HuH-7.5 (cell line): ENCODE measurements at places on chromosomes 6 and 20.

GRCh38 chr6:2877960-2878359 is 25.1 kb downstream of the SERPINB9 start:
- DNase-seq = no peak

DNA sequence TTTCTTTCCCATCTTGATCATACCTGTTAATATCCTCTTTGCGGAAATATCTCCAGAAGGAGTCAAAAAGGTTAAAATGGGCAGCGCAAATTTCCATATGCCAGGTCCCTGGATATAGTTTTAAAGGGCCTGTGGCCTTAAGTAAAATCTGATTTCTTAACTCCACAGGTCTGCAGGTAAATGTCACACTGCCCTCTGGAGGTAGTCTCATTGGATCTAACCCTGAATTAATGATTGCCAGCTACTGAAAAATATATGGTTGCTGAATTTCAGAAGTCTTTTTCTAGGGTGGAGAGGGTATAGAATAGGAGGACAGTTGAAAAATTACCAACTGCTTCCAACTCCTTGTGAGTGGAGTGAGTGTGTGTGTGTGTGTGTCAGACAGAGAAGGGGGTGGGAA is 8.5 kb downstream of the MOXD1 start:
- peak; percentile 33 for DNase-seq

DNA sequence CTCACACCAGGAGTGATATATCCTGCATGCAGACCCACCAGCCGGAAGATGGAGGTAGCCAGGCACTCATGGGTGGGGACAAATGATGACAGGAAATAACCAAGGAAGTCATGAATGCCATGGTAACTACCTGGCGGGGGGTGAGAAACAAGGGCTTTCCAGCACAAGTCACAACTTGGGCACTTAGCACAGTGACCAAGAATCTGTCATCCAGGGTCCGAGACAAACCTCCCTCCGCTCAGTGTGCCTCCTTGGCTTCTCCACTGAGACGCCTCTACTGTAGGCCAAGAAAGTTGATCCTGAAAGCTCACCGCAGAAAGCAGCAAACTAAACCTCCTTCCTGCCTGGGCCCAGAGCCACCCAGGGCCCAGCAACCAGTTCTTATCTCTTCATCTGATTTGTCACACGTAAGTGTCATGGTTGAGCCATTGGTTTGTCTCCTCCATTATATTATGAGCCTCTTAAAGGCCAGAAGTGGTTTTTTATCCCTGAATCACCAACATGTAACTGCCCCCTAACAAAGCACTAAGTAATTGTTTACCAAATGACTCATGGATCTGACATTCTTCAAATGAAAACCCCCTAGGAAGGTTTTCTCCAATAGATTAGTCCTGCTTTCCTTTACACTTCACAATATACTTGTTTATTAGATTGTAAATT is 84.3 kb upstream of the TAB2 start:
- DNase-seq = peak; percentile 12

- no peak for DNase-seq
Measured at GRCh38 chr6:19934996-19935591, 97.9 kb downstream of the ID4 start.

- DNase-seq = no peak
Measured at GRCh38 chr6:144268794-144269349, 16.3 kb upstream of the UTRN start.

DNA sequence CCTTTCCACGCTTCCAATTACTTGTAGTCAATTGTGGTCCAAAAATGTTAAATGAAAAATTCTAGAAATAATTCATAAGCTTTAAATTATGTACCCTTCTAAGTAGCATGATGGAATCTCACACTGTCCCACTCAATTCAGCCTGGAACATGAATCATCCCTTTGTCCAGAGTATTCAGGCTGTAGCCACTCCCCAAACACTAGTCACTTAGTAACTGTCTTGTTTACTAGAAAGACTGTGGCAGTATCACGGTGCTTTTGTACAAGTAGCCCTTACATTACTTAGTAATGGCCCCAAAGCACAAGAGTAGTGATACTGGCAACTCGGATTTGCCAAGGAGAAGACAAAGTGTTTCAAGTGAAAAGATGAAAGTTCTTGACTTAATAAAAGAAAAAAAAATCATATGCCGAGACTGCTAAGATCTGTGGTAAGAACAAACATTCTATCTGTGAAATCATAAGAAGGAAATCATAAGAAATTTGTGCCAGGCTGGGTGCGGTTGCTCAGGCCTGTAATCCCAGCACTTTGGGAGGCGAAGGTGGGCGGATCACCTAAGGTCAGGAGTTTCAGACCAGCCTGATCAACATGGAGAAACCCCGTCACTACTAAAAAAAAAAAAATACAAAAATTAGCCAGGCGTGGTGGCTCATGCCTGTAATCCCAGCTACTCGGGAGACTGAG is 168.5 kb upstream of the SIM1 start:
- peak; percentile 9 for DNase-seq

DNA sequence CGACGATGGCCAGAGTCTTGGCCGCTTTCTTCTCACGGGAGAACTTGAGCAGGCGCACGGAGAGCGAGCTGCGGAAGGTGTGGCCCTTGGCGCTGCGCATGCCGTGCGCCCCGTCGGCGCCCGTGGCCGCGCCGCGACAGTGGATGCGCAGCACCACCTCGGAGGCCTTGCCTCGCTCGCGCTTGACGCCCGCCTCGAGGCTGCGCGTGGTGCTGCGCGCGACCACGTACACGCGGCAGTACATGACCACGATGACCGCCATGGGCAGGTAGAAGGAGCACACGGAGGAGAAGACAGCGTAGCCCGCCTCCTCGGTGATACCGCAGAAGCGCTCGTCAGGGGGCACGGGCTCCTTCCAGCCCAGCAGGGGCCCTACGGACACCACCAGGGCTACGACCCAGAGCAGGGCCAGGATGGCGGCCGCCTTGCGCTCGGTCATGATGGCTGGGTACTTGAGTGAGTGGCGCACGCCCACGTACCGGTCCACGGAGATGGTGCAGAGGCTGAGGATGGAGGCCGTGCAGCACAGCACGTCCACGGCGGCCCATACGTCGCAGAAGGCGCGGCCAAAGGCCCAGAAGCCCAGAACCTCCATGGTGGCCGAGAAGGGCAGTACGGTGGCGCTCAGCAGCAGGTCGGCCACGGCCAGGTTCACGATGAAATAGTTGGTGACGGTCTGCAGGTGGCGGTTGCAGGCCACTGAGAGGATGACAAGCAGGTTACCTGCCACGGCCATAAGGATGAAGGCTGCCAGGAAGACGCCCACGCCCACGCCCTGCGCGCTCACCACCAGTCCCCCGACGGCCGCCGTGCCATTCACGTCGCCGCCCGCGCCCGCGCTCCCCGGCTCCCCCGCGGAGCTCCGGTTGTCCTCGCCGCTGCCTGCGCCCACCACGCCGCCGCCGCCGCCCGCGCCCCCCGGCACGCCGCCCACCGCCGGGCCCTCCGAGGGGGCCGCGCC is 232.8 kb upstream of the RNF24 start:
- no peak for DNase-seq

DNA sequence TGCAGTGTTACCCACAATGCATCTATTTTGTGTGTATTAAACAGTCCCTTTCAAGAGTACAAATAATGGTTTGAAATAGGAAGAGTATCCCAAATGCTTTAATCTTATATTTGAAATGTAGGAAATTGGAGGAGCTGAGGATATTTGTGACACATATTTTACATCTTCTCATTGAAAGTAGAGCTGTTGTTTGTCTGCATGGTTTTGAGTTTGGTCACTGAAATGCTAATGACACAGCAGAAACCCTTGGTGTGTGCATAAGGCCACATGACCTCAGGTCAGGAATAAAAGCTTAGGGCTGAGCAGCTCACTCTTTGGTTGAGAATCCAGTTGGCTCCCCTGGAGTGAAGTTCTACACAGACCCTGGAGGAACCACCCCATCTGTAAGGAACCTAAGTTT is 49.8 kb downstream of the TPD52L1 start:
- DNase-seq = no peak

DNA sequence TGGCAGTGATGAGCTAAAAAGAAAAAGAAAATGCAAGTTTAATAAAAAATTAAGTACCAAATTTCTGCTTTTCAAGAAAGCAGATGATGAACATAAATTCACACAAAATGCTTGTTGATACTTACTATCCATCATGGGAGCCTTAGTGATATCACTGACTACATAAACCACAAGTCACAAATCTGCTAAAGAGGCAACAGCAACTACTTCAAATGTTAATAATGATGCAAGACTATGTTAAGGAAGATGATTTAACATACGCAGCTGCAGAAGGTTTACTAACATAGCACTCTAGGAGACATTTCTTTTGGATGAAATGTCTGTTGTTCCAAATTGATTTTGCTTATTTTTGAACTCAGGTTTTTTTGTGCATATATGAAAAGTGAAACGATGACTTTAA is 18.6 kb downstream of the FYN start:
- no peak for DNase-seq

DNA sequence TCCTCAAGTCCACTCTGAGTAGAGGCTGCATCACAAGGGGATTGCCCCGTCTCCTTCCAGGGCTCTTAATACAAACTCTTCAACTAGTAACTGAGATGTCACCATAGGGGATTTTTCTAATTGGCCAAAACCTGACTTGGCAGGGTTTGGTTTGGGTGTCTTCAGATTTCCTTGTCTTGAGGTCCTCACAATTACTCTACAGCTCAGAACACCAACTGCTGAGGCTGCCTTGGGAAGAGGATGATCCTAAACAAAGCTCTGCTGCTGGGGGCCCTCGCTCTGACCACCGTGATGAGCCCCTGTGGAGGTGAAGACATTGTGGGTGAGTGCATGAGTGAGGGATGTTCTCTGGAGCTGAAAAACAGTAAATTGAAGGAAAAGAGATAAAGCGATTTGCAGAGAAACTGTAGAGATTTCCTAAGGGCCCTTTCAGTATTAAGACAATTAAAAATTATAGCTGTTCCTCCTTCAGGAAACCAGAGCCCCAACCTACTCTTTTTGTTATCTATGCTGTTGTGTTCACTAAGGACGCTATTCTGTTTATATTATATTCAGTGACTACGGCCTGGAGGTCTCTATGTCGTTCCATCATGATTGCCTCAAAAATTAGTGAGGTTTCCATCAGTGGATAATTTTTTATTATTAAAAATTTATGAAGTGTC is at the start of gene HLA-DQA1:
Gene HLA-DQA1, plus strand, starts transcription at position 188 of the 662 bp plus-strand sequence. Its CDS starts 53 bp downstream, at position 241.
- no peak for DNase-seq

GRCh38 chr6:46815130-46815529 is 21.9 kb downstream of the MEP1A start:
- DNase-seq = no peak

- DNase-seq = no peak
Measured at GRCh38 chr6:17318435-17319165, 37.4 kb downstream of the RBM24 start.

DNA sequence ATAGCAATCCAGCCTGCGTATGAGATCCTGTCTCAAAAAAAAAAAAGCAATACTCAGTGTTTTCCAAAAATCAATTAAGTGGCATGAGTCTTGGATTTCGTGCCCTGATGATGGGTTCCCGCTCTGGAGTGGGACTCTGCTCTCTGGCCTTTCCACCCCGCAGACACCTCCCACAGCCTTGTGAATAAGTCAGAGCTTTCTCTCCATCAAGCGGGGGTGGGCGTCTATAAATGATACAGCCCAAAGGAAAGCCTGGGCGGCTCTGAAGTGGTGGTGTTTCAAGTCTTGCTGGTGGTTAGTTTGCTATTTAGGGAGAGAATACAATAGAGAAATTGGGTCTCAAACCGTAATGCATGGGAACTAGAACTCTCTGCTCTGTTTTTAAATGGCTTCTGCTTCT is 52.5 kb upstream of the TAGAP start:
- no peak for DNase-seq

DNA sequence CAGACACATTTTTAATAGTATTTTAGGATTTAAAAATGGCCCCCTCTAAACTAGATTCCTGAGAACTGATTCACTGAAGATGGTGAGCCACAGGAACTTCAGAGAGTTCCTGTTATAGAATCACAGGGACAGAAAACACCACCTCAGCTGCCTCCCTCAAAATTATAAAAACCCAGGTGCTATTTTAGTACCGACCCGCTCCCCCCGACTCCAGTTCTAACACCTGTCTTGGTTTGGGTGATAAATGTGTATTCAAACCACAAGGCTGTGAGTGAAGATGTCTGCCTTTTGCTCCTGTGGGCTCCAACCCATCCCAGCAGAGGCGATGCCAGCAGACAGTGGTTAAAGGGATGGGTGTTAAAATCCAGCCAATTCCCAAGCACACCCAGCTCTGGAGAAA is 127.4 kb upstream of the LY86 start:
- no peak for DNase-seq

GRCh38 chr6:41575598-41575997 is 29.4 kb downstream of the FOXP4 start:
- DNase-seq = no peak

GRCh38 chr20:32945710-32946221 is 58.5 kb downstream of the SUN5 start:
- peak; percentile 35 for DNase-seq

DNA sequence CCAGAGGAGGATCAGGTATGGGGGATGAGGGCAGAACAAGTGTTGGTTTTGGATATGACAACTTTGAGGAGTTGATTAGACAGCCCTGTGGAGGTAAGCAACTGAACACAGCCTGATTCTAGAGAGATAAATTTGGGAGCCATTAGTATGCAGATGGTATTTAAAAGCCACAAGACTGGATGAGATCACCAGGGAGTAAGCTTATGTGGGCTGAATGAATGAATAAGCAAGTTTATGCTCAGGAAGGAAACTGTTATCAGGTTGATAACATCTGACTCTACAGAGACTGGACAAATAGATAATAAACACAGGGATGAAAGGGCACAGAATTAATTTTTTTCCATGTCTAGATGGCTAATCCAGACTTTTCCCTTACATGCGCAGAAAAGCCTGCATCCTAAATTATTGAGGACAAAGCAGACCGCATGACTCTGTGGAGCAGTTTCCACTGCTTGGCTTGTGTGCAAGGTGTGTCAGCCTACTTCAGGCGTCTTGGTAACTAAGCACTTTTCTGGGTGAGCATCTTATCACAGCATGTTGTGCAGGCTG is 150.6 kb downstream of the GJA10 start:
- no peak for DNase-seq

- no peak for DNase-seq
Measured at GRCh38 chr20:19232997-19233794, 20.8 kb downstream of the SLC24A3 start.

- DNase-seq = no peak
Measured at GRCh38 chr6:49543087-49543858, 7.2 kb upstream of the C6orf141 start.

DNA sequence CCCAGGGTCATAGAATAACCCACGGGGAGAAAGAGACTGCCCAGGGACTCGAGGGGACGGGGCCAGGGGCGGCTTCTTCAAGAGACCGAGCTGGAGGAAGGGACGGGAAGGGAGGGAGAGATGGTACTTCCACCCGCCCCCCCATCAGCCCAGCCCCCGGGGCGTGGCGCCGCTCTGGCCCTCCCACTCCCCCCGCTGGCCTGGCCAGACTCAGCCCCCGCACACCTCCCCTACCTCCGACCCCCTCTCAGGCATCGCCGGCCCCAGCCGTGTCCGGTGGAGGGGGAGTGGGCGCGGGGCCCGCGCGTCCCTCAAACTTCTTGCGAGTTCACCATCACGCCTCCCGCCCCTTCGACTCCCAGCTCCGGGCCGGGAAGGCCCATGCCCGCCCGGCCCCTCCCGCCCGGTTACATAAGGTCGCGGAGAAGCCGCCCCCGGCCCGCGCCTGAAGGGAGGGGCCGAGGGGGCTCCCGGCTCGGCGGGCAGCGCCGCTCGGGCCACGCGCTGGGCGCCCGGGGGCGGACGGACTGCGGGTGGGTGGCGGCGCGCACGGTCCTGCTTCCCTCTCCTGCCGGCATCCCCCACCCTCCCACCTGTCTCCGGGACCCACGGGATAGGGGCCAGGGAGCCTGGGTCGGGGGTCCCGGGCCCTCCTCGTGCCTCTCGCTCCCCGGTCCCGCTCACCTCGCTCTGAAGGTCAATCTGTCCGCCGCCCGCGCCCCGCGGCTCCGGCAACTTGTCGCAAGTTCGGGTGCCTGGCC is 562 bp downstream of the TFEB start:
- peak; percentile 78 for DNase-seq
